ENCODE measurements at places on chromosomes 12 and 14.
A peak's percentile ranks its signal among the peaks of the same experiment; 100 is the strongest.

DNA sequence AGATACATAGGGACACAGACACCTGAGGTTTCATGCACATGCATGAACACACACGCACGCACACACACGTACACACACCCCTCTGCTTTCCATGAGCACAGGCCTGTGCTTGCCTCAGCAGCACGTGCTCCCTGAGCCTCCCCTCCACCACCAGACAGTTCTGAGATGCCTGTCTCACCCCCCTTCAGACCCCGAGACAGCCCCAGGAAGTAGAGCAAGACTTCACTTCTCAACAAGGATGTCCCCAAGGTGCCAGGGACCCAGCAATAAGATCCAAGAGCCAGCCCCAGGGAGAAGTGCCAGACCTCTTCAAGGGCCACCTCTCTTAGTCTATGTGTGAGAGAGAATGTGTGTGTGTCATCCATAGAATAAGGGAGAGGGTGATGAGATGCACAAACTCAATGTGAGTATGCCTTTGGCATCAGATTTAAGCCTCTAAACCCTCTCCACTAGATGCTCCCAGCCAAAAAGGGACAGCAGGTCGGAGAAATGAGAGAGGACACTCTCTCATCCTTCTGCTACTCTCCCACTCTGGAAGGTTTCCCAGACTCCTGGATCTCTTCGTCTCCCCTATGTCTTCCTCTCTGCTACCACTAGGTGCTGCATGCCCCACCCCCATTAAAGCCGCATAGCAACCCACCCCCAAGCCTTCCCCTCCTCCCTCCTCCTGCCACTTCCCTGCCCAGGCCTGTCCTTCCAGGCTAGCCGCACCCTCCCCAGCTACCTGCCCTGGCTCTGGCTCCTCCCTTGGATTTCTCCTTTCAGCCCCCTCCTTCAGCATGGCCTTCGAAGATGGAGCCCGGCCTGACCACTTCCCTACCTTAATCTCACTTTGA, 7.7 kb downstream of the RARG start:
- DNase-seq: no peak

DNA sequence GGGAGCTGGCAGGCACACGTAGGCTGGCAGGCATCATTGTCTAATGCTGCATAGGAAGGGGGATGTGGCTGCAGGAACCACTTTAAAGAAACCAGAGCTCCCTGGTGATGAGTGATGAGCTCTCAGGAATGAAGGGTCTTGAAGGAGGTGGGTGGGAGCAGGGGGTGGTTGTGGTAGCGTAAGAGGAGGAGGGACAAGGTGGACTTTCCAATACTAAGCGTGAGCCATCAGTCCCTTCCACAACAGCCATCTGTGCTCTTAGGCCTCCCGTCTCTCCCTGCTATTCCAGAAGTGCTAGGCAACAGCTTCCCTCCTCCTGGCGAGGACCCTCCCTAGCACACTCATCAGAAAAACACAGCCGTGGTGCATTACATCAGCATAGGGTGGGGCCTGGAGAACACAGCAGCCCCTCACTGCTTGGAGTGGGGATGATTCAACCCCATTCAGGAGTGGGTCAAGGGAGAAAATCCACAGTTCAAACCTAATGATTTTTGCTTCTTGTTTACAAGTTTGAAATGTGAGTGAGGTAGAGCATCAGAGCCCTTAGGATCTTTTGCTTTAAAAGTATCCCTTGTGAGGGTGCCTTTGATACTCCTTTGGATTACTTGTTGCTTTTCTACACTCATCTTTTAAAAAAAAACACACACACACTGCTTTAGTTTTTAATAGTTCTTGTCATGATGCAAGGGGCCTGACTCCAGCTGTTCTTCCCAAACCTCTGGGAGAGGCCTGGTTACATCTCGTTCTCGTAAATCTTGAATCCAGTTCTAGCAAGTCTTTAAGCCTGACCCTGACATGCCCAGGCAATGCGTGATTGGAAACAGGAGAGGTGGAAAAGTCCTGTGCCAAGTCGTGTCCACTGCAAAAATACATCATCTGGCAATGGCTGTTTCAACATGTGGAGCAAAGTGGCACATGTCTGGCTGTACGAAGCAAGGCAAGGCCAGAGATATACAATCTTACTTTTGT, 356.4 kb upstream of the DDHD1 start:
- DNase-seq: no peak

DNA sequence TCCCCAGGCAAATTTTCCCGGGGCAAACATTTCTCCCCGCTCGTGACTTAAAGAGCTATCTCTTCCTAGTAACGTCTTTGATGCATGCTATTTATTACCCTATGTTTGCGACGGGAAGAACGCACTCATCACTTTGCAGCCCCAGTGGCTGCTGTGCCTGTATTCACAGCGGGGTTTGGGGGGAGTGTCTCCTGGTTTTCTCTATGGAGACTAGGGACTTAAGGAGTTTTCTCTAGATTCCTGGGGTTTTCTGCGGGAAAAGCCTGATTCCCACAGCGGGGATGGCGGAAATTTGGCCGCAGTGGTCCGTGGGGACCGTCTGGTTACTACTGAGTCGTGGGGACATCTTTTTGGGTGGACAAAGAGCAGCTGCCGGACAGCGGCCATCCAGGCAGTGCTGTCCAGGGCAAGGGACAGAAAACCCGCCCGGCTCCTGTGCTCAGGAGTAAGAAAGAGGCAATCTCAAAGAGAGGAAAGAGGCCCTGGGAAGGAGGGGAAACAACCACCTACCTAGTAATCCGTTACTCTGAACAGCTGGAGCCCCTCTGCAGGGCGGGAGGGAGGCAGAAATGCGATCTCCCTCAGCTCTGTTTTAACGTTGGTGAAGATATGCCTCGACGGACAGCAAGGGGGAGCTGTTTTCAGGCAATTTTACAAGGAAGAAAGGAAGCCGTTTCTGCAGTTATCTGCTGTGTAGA, 771 bp upstream of the AVPR1A start:
- peak; percentile 27 for DNase-seq

DNA sequence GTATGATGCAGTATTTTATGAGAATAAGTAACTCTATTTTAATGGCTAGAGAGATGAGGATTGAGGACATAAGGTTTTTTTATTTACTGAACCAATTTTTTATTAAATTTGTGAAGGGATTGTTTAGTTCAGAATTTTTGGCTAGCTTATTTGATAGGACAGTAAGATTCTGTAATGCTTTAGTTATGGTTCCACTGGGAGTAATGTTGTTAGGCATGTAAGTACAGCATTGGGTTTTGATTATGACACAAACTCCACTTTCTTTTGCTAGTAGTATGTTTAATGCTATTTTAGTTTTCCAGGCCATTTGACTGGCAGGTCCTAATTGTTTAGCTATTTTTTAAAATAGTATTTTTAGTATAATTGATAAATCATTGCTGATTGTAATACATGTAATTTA, 33.8 kb upstream of the LRRC10 start:
- no peak for DNase-seq

DNA sequence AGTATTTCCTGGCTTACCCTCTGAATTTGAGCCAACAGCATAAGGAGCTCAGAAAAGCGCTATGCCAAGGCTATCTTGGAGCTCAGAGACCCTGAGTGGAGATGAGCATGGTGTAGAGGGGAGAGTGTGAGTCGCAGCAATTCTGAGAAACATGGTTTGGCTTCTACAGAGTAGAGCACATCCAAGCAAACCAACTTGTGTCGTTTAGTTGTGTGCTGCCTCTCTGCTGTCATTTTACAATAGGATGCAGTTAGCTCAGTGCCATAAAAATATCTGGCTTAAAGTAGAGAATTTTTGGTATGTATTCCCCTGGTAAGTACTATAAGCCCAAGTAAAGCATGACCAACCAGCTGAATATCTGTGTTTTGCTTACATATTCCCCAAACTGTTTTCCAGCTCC, 249.2 kb downstream of the TRHDE start:
- no peak for DNase-seq

GRCh38 chr12:100674036-100674888, 100.8 kb downstream of the GAS2L3 start:
- no peak for DNase-seq

DNA sequence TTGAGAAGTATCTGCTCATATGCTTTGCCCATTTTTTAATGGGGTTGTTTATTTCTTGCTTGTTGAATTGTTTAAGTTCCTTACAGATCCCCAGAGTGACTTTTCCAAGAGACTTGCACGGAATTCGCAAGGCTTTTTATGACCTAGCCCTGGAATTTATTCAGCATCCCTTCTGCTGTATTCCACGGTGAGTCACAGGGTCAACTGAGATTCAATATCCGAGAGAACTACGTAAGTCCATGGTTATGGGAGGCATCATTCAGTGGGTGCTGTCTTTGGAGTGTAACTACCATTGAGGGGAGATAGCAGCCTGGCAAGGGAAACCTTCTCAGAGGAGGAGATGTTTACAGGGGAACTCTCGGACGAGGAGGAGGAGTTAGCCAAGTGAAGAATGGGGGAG, 20.9 kb upstream of the GPRC5A start:
- no peak for DNase-seq

GRCh38 chr14:61877035-61877390, 114.8 kb downstream of the SNAPC1 start:
- no peak for DNase-seq

- no peak for DNase-seq
Observed at GRCh38 chr12:12791756-12792369, 6.4 kb downstream of the APOLD1 start.
